Islet precursor cell (in vitro differentiated cells): ENCODE measurements at places on chromosomes 5 and 9.

DNA sequence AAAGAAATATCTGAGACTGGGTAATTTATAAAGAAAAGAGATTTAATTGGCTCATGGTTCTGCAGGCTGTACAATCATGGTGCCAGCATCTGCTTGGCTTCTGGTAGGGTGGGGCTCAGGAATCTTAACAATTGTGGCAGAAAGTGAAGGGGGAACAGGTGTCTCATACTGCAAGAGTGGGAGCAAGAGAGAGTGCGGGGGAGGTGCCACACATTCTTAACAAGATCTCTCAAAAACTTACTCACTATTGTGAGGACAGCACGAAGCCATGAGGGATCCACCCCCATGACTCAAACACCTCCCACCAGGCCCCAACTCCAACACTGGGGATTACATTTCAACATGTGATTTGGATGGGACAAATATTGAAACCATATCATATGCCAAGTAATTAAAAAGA, 70.1 kb upstream of the PANK3 start:
- DNase-seq = no peak

GRCh38 chr5:1733369-1733768, 66.3 kb downstream of the MRPL36 start:
- DNase-seq = peak; percentile 37

DNA sequence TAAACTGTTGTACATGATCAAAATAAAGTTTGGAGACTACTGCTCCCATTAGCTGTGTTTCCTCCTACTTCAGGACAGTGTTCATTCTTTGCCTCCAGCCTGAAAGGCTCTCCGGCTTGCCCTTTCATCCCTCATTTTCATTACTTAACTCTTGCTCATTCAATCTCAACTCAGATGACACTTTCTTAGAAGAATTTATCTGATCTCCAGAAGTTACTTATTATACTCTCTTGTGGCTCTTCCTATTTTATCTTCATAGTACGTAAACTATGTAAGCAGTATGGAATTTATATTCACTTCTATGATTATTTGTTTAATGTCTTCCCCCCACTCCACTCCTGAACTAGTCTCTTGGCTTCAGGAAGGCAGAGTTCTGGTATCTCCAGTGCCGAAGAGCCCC, 1737.9 kb upstream of the C9orf72 start:
- no peak for DNase-seq

DNA sequence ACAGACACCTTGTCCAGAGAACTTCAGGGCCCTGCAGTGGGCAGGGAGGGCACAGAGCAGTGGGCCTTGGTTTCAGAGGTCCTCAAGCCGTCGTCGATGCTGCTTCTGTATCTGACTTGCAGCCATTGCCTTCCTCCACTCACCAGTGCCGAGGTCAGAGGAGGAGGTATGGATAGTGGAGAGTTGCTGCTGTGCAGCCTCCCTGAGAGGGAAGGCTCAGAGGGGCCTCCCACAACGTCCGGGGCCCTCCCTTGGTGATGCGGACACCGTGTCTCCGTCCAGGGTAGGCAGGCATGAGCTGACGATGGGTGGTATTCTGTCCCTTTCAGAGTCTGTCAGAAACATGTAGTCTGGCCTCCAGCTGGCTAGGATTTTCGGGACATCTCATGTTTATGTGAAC, 73.9 kb downstream of the MVB12B start:
- no peak for DNase-seq

DNA sequence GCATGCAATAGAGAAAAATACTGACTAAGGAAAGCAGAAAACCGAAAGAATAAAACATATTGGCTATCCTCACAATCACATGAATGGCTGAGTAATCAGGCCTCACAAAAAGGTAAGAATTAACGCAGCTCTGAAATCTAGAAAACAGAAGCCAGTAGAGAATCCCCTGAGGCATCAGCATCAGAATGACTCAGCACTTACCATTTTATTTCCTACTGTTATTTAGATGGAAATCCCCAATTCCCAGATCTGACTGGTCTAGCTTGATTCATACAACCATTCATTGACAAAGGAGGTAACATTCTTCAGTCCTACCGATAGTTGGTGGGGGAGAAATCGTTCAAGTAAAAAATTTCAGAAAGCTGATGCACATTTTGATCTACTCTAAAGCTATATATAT, 1408.4 kb upstream of the WWC1 start:
- no peak for DNase-seq

DNA sequence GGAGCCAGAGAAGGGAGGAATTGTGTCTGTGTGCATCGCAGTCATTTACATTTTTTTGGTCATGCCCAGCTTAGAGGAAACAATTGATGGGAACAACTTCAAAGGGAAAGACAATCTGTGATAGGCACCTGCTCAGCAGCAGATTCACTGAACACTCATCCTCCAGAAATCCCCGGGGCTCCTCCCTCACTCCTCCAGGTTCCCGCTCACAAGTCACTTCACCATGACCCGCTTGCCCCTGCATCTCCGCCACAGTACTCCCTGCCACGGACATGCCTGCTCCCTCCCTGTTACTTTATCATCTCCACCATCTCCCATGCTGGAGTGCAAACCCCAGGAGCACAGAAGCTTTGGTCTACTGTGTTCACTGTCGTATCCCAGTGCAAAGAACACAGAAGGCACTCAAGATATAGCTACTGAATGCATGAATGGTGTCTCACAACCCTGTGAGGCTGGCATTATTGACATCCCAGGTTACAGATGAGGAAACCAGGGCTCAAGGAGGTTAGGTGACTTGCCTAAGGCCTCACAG, 16.2 kb downstream of the LHX6 start:
- DNase-seq = no peak

- DNase-seq = no peak
Measured at GRCh38 chr5:82622711-82623514, 344.8 kb upstream of the RPS23 start.

DNA sequence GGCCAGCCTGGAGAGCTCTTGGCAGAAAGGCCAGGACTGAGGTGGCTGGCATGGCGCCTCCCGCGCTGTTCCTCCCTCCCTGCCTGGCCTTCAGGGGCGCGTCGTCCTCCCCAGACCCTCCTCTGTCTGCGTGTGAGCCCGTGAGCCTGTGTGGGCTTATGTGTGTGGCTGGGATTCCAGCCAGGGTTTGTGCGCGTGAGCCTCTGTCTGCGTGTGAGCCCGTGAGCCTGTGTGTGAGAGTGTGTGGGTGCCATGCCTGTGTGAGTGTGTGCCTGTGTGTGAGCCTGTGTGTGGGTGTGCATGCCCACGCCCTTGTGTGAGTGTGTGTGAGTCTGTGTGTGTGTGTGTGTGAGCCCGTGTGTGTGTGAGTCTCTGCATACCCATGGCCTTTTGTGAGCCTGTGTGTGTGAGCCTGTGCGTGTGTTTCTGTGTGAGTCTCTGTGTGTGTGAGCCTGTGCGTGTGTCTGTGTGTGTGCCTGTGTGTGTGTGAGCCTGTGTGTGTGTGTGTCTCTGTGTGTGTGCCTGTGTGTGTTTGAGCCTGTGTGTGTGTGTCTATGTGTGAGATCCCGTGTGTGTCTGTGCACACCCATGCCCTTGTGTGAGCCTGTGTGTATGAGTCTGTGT, 13.0 kb downstream of the RXRA start:
- DNase-seq = no peak

DNA sequence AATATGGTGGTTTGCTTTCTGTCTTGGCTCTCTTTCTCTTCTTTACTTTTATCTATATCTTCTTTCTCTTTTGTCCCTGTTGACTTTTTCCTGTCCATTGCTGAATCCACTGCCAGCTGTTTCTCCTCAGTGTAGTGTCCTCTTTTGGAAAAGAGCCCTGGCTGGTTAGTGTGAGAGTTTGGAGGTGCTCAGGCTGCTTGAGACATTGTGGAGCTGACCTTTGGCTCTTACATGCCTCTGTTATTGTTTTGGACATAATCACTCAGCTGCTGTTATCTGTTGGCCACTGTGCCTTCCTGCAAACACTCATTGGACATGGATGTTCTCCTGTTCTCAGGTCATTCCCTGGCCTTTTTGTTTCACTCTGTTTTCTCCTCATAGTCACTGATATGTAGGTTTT, 295.4 kb upstream of the RIOK2 start:
- no peak for DNase-seq

DNA sequence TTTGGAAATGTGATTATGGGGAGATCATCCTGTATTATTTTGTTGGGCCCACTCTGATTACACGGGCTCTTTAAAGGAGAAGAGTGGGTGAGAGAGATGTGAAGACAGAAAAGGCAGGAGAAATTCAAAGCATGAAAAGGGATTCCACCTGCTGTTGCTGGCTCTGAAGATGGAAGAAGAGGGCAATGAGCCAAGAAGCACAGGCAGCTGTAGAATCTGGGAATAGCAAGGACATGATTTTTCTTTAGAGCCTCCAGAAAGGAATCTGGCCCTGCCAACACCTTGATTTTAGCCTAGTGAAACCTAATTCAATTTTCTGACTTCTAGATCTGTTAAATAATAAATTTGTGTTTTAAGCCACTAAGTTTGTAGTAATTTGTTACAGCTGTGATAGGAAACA, 11.3 kb downstream of the C9 start:
- no peak for DNase-seq

DNA sequence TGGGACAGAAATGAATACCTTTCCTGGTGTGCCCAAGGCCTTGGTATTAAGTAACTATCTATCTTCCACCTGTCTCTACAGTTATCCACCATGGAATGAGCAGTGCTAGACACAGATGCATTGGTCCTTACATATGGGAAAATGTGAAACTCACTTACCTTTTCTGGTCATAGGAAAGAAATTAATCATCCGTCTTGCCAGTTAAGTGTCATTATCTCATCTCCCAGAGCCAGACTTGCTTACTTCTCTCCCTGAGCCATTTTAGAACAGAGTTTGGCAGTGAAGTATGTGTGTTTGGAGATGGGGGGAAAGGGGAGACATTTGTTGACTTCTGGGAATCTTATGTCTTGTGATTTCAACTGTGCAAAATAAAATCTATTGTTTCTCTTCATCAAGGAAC, 1211.0 kb upstream of the CDH6 start:
- no peak for DNase-seq

DNA sequence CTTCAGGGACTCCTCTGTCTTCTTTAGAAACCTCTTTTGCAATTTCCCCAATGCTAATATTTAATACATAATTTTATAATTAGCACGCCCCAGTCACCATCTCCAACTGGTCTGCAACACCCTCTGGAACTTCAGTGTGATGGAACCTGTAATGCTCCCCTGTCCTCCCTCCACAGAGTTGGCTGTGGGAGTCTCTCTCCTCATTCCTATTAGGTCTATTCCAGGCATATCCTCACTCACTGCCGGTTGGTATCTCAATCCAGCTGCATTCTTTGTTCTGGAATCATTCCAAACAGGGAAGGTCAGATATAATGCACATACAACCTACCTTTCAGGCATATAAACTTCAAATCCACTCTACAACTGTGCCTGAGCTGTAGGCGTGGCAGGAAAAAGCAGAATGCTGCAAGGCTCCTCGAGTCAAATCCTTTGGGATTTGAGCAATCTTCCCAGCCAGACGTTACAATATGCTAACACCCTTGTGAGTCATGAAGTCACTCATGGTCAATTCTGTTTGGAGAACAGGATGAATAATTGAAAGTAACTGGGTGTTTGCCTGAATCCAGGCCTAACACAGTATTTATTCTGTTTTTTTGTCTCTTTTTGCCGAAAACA, 293.8 kb downstream of the CWC27 start:
- peak; percentile 62 for DNase-seq

- DNase-seq = no peak
Measured at GRCh38 chr5:10018201-10019069, 231.3 kb downstream of the ATPSCKMT start.

GRCh38 chr5:33166522-33166921, 274.2 kb upstream of the TARS1 start:
- DNase-seq = no peak

DNA sequence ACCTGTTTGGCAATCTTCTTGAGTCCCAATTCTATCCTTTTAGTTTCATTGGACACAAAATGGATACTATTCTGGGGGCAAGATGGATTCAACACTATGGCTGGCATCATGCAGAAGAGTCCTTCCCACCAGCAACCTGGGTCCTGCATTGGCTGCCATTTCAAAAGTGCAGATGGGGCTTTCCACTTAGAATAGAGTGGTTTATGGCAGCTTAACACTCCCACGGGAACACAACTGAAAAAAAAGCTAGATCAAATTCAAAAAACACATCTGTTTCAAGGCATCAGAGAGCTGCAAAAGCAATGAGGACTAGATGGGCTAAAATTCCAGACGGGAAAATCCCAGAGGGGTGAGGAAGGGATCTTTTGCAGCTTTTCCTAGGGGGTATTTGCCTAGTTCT, 11.2 kb upstream of the HMHB1 start:
- no peak for DNase-seq

DNA sequence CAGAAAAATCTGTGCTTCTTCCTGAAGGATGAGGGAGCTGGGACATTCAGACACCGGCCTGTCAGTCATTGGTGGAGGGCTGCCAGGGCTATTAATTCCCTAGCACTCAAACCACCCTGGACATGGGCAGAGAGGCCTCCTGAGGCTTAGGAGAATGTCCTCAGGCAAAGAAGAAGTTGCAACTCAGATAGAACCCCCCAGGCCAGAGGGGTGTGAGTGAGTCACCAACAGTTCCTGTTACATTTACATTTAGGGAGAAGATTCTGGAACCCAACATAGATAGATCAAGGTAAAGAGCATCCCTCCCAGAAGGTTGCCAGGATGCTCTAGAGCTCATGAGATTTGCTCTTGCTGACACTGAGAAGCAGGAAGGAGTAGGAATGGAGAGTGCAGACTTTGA, 29.2 kb upstream of the SYK start:
- no peak for DNase-seq

DNA sequence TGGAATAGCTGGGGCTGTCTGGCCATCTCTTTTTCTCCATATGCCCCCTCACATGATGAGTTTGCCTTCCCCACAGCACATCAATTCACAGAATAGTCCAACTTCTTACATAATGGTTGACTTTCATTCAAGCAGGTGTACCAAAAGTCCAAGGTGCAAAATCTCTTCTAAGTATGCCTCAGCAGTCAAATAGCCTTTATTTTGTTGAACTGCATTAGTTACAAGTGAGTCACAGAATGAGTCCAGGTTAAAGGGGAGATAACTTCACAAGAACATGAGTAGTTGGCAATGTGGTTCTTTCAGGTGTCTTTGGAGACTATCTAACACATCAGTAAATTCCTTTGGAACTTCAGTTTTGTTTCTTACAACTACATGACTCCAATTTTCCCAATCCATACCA, 672.5 kb downstream of the PRELID2 start:
- no peak for DNase-seq

GRCh38 chr5:67964619-67965018, 250.9 kb upstream of the PIK3R1 start:
- DNase-seq = no peak

- no peak for DNase-seq
Measured at GRCh38 chr5:22665801-22666200, 187.3 kb downstream of the CDH12 start.
